ENCODE measurements at places on chromosomes 4 and X.

GRCh38 chrX:20320461-20321159 lies 53.9 kb upstream of the RPS6KA3 start:
- DNase-seq, result no peak

GRCh38 chrX:16023790-16024734 lies 99.3 kb upstream of the GRPR start:
- no peak for DNase-seq

- DNase-seq, result no peak
These were observed 702 bp upstream of the CDKN2AIP start for GRCh38 chr4:183443655-183444213.

DNA sequence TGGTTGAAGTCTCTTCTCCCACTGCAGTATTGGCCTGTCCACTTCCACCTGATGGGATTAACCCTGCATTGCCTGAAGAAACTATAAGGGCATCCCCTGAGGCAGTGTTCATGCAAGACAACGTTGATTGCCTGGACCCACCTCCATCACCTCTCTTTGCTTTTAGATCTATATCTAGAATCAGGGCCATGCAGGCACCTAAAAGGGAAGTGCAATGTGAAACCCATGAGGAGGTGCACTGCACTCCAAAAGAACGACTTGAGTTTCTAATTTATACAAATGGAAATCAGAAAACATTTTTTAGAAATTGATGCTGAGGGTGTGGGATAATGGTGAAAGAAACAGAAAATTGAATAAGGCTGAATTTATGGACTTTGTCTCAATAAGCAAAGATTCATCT lies 694.4 kb downstream of the TRAM1L1 start:
- no peak for DNase-seq

DNA sequence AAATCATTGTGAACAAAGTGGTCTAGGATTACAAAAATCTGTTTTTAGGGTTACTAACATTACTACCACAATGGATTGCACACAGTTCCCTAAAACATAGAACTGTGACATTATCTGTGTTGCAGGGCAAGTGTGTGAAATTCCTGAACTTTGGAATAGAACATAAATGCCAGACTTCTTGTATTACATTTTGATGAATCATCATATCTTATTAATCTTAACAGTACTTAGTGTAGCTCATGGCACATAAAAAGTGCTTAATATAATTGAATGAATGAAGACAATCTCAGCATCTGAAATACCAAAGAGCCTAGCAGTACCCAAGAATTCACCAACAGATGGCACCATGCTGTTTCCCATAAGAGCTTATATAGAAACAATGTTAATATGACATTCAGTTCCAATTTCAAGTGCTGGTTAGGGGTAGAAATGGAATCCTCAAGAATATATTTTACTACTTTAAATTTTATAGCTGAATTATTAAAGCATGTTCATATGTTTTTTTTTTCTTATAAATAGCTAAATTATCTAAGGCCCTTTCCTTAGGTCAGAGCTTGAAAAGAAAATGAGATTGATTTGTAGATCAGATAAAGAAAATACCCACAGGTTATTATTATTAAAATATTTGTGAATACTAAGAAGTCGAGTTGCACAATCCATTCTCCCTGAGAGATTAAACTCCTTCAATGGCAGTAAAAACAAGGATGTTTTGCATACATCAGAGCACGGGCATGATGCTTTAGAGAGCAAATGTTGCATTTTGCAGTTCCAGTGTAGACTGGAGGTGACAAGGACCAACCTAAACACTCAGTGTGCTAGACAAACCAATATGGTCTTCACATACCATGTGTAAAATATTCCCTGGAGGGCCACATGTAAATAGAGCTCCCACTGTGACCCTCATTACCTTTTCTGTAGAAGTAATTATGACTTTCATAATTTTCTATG lies 25.7 kb upstream of the SHISA3 start:
- peak; percentile 2 for DNase-seq

- DNase-seq, result no peak
These were observed 71.4 kb downstream of the CLDN34 start for GRCh38 chrX:10038585-10038984.

DNA sequence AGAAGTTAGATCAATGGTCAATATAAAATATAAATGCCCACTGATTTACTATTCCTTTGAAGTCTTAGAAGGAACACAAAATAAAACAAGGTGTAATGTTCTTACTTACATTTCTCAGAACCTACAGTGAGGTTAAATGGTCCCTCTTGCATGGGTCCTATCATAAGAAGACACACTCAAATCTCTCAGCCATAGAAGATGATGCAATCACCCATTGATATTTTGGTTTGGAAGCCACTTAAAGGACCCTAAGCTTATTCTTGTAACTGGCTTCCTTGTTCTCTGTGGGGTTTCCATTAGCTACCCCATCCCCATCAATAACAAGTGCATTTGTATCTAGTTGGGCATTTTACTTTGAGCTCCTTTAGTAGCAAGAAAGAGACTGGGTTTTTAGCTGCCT lies 15.1 kb downstream of the REELD1 start:
- DNase-seq, result no peak

- no peak for DNase-seq
These were observed 88.7 kb downstream of the DCTD start for GRCh38 chr4:182828360-182829025.

GRCh38 chr4:182916483-182917181 lies 554 bp downstream of the DCTD start:
- DNase-seq, result no peak

DNA sequence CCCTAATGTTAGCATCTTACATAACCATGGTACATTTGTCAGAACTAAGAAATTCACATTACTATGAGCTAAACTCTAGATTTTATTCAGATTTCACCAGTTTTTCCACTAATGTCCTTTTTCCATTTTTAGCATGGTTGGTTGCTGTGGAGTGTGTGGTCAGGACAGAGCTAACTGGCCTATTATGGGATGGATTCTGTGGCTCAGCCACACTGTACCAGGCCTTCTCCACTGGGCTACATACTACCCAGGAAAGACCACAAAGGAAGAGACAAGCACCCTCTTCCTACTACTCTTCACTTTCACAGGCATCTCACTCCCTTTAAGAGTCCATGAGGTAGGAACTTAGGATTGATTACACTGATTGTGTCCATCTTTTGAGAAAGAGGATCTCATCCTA lies 67.4 kb downstream of the ZNF827 start:
- no peak for DNase-seq

- DNase-seq, result no peak
These were observed 93.2 kb upstream of the IL15 start for GRCh38 chr4:141543176-141543575.

DNA sequence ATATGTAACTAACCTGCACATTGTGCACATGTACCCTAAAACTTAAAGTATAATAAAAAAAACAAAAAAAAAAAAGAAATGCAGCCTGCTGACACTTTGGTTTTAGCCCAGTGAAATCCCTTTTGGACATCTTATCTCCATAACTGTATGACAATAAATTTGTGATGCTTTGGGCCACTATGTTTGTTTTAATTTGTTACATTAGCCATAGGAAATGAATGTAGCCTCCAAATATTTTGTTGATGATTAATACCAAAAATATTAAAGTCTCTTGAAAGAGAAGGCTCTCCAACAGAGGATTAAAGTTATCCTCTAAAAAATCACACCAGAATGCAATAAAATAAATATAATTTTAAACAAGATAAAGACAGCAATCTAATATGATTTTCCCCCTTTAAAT lies 852.7 kb upstream of the SLIT2 start:
- no peak for DNase-seq

DNA sequence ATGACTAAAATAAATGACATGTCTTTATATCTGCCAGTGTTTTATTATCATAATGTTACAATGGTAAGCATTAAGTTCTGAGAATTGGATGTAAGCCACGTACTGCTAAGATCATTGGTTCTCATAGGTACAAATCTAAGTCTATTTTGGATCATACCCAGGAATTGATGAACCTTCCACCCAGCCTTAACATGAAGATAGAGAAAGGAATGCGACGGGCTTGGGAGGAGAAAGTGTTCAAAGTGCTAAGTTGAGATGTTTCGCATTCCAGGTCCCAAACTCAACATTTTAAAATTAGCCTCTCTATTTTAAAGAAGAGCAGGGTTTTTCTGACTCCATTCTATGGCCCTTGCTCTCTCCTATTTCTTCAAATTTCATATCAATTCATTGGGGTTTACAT lies 54.9 kb upstream of the FRAS1 start:
- DNase-seq, result no peak

DNA sequence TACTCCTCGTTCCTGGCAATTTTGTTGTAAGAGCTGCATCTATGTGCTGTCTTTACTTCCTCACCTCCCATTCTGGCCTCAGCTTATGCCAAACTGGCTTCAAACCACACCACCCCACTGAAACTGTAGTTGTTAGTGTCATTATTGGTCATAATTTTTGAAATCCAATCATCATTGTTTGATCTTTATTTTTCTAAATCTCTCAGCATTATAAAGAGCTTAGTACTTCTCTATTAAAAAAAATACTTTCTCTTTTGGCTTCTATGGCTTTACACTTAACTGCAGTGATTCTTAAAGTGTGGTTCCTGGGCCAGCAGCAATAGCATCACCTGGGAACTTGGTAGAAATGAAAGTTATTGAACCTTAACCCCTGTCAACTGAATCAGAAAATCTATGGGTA lies 83.5 kb upstream of the GRPR start:
- DNase-seq, result no peak

- no peak for DNase-seq
These were observed 90.4 kb downstream of the MOSPD2 start for GRCh38 chrX:14963447-14964236.

DNA sequence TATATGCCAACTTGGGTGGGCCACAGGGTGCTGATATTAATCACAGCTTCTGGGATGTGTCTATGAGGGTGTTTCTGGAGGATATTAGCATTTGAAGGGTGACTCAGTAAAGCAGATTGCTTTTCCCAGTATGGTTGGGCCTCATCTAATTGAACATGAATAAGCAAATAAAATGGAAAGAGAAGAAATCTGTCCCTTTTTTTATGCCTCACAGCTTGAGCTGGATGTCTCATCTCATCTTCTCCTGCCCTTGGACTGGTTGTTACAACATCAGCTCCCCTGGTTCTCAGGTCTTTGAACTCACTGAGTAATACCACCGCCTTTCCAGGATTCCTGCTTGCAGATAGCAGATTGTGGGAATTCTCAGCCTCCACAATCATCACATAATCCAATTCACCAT lies 1149.2 kb downstream of the PCDH18 start:
- DNase-seq, result no peak

DNA sequence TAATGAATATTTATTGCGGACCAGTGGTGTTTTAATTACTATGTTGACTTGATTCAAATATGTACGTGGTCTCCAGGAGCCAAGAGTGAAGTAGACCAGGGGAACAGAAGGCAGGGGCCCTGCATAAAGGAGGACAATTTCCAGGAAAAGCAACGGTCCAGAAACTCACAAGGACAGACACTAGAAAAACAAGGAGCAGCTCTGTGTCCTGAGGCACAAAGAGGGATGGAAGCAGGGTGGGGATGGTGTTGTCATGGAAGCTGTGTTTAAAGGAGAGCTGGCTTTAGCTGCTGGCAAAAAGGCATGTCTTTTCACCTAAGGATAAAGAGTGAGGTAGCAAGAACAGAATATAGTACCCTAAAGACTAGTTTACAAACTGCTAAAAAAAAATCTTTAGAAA lies 254.1 kb upstream of the TENM3 start:
- DNase-seq, result no peak

DNA sequence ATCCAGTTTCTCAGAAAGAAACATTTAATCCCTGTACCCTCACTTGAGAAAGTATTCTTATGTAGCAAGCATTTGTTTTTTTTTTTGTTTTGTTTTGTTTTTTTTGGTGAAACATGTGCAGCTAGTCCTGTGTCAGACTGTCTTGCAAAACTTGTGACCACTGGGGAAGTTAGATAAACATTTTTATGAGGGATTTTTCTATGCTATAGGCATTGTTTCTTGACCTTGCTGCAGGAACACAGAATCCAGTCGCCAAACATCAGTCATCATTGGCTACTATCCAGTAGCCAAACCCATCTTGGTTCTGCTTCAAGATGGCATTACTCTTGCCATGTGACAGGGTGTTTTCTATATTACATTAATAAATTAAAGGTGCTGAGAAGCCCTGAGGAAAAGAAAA lies 7.7 kb upstream of the MAPK10 start:
- DNase-seq, result no peak

DNA sequence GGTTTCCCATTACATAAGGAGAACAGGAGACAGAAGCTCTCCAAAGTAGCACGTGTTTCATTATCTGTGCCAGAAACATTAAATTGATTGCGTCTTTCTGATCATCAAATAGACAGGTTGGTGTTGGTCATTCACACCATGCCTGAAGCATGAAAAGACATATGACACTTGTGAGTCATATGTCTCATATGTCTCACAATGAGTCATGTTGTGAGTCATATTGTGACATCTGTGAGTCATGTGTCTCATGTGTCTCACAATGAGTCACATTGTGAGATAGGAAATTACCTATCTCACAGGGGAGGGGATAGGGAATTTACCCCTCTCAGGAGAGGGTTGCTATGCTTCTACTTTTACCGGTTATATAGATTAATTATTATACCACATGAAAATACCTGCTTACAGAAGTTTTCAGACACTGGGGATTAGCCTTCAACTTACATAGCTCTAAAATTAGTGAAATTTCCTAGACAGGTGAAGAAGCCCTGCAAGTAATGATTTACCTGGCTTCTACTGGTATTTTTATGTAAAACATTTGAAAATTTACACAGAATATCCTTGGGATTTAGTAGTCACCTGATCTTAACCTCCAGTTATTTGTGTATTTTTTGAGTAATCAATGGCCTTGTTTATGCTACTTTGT lies 80.8 kb downstream of the NPFFR2 start:
- no peak for DNase-seq

- DNase-seq, result no peak
These were observed 4.6 kb downstream of the TREX2 start for GRCh38 chrX:153441296-153441695.

DNA sequence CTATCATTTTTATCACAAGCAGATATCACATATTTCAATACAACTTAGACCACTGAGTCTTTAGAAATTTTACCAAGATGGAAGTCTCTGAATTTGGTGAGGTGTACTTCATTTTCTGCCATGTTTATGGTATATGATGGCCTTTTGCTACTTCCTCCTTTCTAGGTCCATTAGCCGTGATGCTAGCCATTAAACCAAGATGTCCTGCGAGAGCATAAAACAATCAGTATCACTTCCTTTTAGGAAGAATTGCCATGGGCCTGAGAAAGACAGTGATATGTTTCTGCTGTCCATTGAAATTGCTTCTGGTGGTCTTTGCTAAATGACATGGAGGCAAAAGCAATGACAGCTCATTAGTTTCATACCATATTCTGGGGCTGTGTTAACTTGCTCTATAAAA lies 1851.7 kb upstream of the IGFBP7 start:
- DNase-seq, result no peak

GRCh38 chrX:71109051-71109450 lies 2.3 kb downstream of the IL2RG start:
- no peak for DNase-seq

Data from CD4-positive, alpha-beta memory T cell (primary cell).